ENCODE measurements at places on chromosomes 4 and X.

DNA sequence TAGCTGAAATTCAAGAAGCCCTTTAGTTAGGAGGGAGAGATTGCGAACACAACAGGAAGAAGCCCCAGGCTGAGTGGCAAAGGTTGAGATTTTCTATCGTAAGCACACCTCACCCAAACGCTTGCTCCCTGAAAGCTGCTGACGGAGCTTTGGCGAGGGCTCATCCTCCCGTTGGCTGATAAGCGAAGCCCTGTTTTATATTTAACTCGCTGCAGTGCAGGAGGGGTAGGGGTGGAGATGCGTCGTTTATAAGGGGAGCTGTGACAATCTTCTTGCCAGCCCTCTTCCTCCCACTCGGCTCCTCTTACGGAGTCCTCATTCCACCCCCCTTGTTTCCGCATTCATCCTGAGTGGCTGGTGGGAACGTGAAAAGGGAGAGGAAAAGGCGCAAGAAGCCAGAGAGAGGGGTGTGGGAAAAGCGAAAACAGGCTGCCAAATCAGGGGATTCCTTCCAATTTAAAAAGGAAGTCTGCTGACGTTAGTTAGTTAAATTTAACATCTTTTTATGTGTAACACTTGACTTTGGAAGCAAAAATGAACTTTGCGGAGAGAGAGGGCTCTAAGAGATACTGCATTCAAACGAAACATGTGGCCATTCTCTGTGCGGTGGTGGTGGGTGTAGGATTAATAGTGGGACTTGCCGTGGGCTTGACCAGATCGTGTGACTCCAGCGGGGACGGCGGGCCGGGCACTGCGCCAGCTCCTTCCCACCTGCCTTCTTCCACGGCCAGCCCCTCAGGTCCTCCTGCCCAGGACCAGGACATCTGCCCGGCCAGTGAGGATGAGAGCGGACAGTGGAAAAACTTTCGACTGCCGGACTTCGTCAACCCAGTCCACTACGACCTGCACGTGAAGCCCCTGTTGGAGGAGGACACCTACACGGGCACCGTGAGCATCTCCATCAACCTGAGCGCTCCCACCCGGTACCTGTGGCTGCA is at the start of gene ENPEP:
ENPEP (plus strand) TSS at position 275 of the 938 bp plus-strand sequence; CDS start at position 535, 260 bp downstream.
- no peak for DNase-seq

DNA sequence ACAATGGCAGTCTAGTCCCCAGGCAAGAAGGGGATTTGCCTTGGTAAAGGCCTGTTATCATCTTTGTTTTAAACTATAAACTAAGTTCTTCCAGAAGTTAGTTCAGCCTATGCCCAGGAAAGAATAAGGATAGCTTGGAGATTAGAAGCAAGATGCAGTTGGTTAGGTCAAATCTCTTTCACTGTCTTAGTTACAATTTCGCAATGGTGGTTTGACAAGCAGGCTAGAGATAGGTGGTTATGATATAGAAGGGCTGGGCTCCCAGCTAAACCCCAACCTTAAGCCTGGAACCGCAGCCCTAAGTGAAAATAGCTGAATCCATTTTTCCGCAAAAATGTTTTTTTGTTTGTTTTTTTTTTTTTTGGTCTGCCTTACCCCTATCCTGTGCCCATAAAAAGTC is 41.8 kb upstream of the NEIL3 start:
- no peak for DNase-seq

DNA sequence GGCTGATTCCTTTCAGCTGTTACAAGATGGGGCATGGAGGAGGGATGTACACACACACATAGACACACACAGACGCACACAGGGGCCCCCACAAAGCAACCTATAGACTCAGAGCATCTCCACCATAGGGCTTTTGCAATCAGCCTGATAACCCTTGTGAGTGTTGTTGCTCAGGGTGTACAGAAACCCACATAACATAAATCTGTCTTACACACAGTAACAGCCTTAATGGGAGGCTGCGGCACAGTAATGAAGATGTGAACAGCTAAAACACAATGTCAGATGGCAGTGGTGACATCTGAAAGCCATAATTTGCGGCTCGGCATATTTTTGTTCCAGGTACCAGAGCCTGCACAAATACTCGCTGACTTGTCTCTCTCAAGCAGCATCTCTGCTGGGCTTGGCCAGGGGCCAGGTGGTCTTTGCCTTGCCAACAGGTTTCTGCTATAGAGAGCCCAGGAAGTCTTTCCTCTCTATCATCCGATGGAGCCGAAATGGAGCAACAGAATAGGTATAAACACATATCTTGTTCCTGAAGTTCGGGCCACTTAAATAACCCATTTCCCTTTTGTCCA is 357.2 kb upstream of the GATB start:
- no peak for DNase-seq

GRCh38 chrX:136866337-136867095 is 14.0 kb downstream of the RBMX start:
- no peak for DNase-seq

GRCh38 chrX:1159548-1159947 is 52.9 kb downstream of the CRLF2 start:
- DNase-seq: no peak

DNA sequence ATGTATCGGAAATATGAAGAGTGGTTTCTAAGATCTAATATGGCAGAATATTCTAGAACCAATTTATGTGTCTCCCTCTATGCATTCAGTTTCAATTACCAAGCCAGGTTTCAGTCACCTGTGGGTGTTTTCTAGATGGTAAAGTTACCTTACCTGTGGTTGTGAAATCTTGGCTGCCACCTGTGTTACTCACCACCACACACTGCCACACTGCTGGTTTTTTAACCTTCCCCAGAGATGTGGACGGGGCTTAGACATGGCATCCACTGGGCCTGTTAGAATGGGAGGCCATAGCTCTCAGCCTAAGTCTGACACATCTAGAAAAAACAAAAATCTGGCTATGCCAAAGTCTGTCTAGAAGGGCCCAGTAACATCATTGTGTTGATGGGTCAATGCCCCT is 896.5 kb upstream of the PABPC4L start:
- DNase-seq: no peak

DNA sequence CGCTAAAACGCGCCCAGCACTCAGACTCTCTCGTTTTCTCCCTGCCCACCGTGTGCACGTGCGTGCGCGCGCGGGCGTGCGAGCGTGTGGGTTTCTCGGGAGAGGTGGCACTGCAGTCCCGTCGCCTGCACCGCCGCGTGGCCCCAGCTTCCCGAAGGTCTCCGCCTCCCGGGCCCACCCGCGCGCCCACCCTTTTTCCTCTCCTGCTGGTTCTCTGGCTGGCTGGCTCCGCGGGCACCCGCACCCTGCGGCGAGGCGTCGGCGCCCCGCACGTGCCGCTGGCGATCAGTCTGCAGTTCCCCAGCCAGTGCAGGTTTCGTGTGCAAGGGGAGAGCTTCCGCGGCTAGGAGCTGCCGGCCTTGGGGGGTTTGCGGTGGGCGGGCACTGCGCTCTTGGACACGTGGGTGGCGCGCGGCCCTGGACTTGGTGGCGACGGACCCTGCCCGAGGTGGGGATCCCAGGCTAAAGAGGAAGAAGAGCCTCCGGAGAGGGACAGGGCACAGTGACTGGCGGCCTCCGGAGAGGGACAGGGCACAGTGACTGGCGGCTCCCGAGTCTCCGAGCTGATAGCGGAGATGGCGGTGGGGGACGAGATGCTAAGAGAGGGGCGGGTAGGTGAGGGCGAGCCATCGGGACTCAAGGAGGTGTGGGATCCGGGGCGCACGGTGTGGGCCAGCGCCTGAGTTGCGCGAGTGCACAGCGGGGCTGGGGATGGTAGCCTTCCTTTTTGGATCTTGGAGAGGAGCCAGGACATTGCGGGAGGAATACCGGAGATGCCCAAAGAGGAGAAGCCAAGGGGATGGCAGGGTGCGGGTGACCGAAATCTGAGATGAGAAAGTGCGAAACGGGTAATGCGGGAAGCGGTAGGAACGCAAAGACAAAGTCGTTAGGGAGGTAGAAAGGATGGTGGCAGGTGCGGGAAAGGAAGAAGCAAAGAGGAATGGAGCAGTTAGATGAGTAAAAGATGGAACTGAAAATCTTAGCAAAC is at the start of gene FAM184B:
FAM184B (minus strand) TSS at position 322 of the 988 bp plus-strand sequence. CDS start 322 bp downstream, outside the sequence.
- no peak for DNase-seq

- DNase-seq: no peak
Measured at GRCh38 chr4:16713271-16713670, 185.2 kb downstream of the LDB2 start.

DNA sequence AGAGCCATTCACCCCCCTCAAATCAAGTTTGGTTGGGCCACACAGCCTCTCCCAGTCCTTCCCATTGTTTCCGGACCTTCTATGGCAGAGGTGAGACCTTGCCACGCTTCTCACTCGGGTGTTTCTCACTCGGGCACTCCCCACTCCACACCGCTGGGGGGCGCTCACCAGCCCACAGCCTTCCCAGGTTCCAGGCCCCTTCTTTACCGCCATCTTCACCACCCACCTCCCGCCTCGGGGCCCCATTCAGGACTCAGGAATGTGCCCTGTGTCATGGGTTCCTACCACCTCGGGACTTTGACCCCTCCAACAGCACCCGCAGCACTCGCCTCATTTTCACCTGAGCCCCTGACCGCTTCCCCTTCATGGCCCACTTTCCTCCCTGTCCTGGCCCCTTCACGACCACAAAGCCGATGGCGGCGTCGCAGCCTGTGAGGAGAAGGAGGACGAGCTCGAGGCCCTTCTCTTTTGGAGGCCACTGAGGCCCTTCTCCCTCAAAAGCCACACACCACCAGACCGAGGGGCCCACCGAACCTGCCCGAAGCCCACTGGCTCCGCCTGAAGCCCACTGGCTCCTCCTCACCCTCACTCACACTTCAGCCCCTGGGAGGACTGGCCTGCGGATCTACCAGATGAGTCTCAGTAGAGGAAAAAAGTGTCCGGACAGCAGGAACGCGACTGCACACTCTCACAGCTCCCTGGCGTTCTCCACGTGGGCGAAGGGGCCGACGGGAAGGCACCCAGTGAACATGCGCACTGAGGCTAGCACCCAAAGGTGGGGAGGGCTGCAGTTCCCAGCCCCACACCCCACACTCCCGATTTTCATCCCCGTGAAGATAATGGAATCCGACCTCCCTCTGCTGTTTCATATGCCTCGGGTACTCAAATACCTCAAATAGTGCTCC is at the start of gene PAGE1:
PAGE1 (minus strand) TSS at position 709 of the 905 bp plus-strand sequence. CDS start 1,214 bp downstream, outside the sequence.
- no peak for DNase-seq

GRCh38 chr4:81974523-81974922 is 399.3 kb downstream of the HNRNPD start:
- DNase-seq: no peak

GRCh38 chr4:70749313-70749712 is 27.5 kb downstream of the RUFY3 start:
- no peak for DNase-seq

GRCh38 chrX:118751950-118752783 is 24.8 kb downstream of the IL13RA1 start:
- no peak for DNase-seq

GRCh38 chr4:139951021-139951420 is 203.0 kb downstream of the MAML3 start:
- no peak for DNase-seq

- no peak for DNase-seq
Measured at GRCh38 chr4:12595986-12596385, 888.2 kb downstream of the RAB28 start.

- DNase-seq: no peak
Measured at GRCh38 chr4:142811034-142811433, 35.1 kb downstream of the INPP4B start.

DNA sequence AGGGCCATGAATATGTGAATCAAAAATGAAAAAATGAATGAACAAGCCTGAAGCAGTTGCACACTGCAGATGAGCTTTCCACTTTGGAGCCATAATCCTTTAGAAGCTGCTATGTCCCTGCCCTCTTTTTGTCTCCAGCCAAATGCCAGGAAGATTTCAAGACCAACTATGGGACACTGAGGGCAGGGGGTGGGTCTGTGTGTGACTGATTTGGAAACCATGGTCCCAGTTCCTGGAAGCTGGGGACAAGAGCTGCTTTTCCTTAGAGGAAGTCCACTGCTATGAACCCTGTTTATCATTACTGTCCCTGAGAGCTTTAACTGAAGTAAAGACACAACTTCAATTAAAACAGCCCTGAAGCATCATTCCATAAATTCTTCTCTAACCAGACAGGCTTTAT is 153.9 kb upstream of the GPC4 start:
- no peak for DNase-seq

GRCh38 chr4:134174271-134174670 is 27.3 kb downstream of the PABPC4L start:
- no peak for DNase-seq

- DNase-seq: no peak
Measured at GRCh38 chrX:55111578-55112254, 22.9 kb downstream of the PAGE2 start.

DNA sequence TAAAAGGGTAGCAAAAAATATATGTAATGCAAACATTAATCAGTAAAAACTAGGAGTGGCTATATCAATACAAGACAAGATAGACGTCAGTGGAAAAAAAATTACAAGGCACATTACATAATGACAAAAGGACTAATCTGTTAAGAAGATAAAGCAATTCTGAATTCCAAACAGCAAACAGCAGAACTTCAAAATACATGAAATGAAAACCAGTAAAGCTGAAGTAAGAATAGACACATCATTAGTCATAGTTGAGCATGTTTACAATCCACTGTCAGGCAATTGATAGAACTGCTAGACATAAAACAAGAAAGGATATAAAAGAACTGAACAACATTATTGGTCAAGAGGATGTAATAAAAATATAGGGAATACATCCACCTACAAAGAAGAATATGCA is 12.2 kb downstream of the SULT1B1 start:
- no peak for DNase-seq

DNA sequence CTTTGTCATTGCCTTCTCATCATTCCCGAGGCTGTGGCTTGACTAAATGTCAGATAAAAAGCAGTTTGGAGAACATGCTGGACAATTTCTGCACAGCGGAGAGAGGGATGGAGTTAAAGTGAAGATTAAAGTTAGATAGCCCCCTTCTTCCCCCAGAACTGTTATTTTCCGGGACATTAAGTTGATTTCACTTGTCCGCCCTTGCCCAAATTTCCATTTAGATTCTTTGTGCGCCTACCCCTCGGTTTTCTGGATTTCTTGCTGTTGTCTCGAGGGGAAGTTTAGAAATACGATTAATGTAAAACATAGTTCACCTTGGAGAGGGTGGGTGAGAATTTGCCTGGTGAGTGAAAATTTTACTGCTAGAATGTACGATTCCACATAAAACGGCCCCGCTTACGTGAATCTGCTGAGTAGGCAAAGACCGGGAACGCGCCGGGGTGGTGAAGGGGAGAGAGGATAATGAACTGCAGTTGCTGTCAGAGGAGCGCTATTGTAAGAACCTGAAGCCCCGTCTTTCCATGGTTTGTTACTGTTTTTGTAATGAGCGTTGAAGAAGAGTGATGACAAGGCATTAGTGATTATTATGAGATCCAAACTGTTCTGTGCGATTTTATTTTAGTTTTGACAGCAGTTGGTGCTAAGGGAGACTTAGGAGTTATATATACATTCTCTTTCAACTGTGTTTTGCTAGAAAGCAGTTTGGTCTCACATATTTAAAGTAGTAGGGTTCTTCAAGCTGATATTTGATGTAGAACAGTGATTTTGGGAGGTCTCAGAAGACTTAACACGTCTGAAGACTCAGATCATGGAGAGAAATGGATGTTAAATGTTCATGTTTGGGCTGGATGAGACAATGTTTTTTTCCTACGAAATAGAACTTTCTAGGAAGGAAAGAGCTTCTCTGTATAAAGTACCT is 73.0 kb downstream of the AFF1 start:
- peak; percentile 19 for DNase-seq

All from activated CD4-positive, alpha-beta T cell treated with anti-CD3 and anti-CD28 coated beads, Interleukin-2, amount 50 U/mL, for 4 hours (primary cell).